Stimulated activated effector memory CD8-positive, alpha-beta T cell treated with anti-CD3 and anti-CD28 coated beads, Interleukin-12 subunit alpha, Interleukin-12 subunit beta, amount 100 ng/mL, for 72 hours (primary cell): ENCODE measurements at places on chromosomes 5 and 9.

- DNase-seq: no peak
These were observed 49.9 kb downstream of the SHB start for GRCh38 chr9:38018958-38019602.

DNA sequence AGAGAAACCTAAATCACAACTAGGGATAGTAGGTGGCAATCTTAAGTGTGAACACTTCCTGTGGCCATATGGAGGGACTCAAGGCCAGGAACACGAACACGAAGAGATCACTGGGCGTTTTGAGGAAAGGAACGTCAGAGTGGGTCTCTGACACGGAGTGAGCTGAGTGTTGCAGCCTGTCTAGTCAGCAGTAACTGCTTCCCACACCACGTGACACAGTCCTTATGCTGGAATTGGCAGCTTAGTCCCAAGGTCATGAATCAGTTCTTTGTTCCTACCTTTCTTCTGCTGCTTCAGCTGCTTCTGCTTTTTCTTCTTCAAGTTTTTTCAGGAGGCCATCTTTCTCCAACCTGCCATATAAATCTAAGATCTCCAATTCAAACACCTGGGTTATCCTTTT lies 18.2 kb downstream of the SPACA9 start:
- no peak for DNase-seq

- DNase-seq: no peak
These were observed 281.1 kb downstream of the MRPS30 start for GRCh38 chr5:45089870-45090269.

GRCh38 chr9:95852059-95853032 lies 23.1 kb upstream of the ERCC6L2 start:
- no peak for DNase-seq

- no peak for DNase-seq
These were observed 124.7 kb upstream of the IRX2 start for GRCh38 chr5:2876183-2876582.

DNA sequence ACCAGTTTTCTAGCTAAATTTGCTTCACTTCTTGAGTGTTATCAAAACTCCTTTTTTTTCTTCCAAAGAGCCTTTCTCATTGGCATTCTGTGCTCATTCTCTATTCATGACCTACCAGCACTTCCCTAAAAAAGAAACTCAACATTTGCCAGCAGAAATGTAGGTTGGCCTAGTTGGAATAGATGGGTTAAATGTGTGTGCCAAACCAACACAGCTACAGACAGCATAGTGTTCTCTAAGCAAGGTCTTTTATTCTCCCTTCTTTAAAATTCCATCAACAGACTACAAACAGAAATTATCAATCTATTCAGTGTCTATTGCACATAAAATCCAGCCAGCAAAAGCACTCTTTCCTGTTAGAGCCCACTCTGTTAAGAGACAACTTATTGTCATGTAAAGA lies 255.8 kb upstream of the PUM3 start:
- no peak for DNase-seq

GRCh38 chr9:13896047-13896446 lies 417.9 kb downstream of the NFIB start:
- no peak for DNase-seq

DNA sequence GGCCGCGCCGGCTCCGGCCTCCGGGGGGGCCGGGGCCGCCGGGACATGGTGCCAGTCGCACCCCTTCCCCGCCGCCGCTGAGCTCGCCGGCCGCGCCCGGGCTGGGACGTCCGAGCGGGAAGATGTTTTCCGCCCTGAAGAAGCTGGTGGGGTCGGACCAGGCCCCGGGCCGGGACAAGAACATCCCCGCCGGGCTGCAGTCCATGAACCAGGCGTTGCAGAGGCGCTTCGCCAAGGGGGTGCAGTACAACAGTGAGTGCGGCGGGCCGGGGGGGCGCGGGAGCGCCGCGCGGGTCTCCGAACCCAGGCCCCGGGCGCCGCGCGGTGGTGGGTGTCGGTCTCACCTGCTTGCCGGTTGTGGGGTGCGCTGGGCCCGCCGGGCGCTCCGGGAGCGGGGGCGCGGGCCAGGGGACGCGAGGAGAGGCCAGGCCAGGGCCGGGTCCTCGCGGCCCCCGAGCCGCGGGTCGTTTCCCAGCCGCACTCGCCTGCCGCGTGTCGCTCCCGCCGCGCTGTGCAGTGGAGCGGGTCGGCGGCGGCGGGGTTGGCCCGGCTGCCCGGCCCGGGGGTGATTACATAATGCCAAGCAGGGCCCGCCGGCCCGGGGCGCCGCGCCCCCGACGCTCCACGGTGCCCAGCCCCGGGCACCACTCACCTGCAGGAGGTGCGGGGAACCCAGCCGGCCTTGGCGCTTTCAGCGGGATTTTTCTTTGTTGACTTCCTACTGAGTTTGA lies 492 bp downstream of the RABL6 start:
- DNase-seq: peak; percentile 32

- no peak for DNase-seq
These were observed 115.7 kb upstream of the EPB41L4A start for GRCh38 chr5:112534611-112535255.
